ENCODE measurements at places on chromosomes 6 and 20. TPM values are rescaled to one million over a fixed set of nuclear protein-coding genes. Genes with fewer than 3 reads are reported as not detected.

PKIB gene
- 0.38 TPM for total RNA-seq

DLK2 gene
- total RNA-seq, result 2.9 TPM

FAM209B gene
- total RNA-seq, result not detected

HDGFL1 gene
- not detected for total RNA-seq

GRCh38 chr6:154462425-154462824, 48.1 kb downstream of the CNKSR3 start:
- DNase-seq, result no peak

DNA sequence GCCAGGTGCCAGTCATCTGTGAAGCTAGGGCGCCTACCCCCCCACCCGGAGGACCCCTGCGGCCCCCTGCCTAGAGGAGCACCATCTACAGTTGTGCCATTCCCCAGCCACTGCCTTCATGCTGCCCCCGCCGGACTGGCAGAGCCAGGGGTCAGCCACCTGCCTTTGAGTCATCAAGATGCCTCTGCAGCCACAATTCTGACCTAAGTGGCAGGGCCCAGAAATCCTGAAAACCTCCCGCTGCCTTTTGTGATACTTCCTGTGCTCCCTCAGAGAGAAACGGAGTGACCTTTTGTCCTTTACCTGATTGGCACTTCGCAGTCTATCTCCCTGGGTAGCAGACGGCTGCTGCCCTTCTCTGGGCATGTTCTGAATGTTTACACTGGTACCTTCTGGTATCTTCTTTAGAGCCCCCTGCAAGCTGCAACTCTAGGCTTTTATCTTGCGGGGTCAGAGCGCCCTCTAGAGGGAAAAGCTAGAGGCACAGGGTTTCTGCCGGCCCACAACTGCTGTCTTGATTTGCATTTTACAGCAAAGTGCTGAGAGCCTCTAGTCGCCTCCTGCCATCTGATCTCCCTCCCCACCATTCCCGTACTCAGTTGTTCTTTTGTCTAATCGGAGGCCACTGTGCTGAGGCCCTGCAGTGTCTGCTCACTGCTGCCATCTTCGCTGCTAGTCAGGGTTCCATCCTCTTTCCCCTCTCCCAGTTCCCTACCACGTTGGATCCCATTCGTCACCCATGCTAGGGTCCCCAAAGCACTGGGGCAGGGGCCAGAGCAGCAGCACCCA, 26.9 kb downstream of the SPATA2 start:
- DNase-seq, result no peak

- DNase-seq, result no peak
Observed at GRCh38 chr20:58293453-58293852, 16.1 kb upstream of the RAB22A start.

DNA sequence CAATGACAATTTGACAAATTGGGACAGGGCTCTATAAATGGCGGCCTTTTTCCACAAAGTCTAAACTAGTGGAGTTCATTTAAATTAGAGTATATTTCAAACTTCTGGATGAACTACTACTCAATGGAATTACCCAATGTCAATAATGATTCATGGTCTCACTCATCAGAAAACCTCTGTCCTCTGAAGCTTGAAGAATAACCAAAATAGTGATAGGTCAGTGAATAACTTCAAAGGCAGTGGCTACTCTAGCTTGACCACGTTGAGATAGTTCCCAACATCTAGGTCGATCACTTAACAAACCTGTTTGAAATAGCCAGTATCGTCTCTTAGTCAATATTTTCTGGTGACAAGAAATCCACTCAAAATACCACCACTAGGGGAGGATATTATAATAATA, 197.6 kb downstream of the HDGFL1 start:
- no peak for DNase-seq

- no peak for DNase-seq
Observed at GRCh38 chr20:15674253-15675060, 898.8 kb downstream of the KIF16B start.
